Right renal pelvis (tissue), 4 donors: ENCODE measurements at places on chromosomes 4 and X.

GRCh38 chrX:125293850-125294780 is 25.6 kb upstream of the TEX13C start:
- DNase-seq = no peak

- no peak for DNase-seq
Measured at GRCh38 chrX:37658343-37659030, 27.1 kb upstream of the XK start.

- DNase-seq = no peak
Measured at GRCh38 chrX:29851857-29852605, 363.3 kb upstream of the MAGEB2 start.

- DNase-seq = no peak
Measured at GRCh38 chr4:53592122-53592521, 836 bp upstream of the LNX1 start.

GRCh38 chrX:150446151-150446550 is 83.0 kb downstream of the MAMLD1 start:
- DNase-seq = no peak
